ENCODE measurements at places on chromosomes 1 and 21.

GRCh38 chr1:53412285-53413174 lies 46.7 kb upstream of the DMRTB1 start:
- DNase-seq: no peak

GRCh38 chr1:241442686-241443085 lies 76.9 kb downstream of the FH start:
- DNase-seq: no peak

DNA sequence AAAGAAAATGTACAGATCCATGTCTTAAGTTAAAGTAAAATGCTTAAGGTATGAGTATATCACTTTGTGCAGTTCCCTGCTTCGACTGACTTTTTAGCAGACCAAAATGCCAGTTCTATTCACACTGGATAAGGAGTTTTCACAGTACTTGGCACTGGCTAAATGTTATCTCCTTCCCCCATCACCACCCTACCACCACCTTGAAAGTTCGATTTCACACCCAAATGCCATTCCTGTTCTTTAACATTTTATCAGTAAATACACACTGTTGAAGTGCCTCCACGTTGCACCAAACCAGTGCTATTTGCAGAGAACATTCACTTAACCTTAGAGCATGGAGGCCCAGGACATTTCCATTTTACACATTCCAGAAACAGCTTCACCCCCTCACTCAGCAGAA lies 100.0 kb downstream of the URB2 start:
- DNase-seq: no peak

GRCh38 chr1:147391114-147391513 lies 148.6 kb downstream of the CHD1L start:
- DNase-seq: no peak

DNA sequence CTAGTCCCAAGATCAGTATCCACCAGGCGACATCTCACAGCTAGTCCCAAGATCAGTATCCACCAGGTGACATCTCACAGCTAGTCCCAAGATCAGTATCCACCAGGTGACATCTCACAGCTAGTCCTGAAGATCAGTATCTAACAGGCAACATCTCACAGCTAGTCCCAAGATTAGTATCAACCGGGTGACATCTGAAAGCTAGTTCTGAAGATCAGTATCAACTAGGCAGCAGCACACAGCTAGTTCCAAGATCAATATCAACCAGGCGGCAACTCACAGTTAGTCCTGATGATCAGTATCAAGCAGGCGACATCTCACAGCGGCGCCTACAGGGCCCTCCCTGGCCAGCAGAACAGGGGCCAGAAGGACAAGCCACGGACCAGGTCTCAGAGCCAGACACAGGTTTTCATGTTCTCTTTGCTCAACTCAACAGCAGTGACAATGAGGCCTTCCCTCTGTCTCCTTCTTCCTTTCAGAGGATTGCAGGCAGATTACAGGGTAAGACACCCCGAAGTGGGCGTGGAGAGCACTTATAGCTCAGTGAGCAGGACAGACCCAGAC lies 32.5 kb downstream of the NPHP4 start:
- no peak for DNase-seq

- DNase-seq: no peak
Observed at GRCh38 chr1:115230281-115230680, 107.8 kb downstream of the NGF start.

- no peak for DNase-seq
Observed at GRCh38 chr1:150575072-150575489, 4.3 kb downstream of the MCL1 start.

- DNase-seq: no peak
Observed at GRCh38 chr1:159066108-159066507, 10.5 kb downstream of the AIM2 start.

- DNase-seq: no peak
Observed at GRCh38 chr1:192918259-192918658, 109.4 kb downstream of the RGS2 start.

- no peak for DNase-seq
Observed at GRCh38 chr1:189866606-189867005, 611.1 kb downstream of the BRINP3 start.

- DNase-seq: no peak
Observed at GRCh38 chr1:24968941-24969585, 39.0 kb upstream of the RUNX3 start.

- DNase-seq: no peak
Observed at GRCh38 chr1:184641894-184642293, 112.8 kb downstream of the EDEM3 start.

DNA sequence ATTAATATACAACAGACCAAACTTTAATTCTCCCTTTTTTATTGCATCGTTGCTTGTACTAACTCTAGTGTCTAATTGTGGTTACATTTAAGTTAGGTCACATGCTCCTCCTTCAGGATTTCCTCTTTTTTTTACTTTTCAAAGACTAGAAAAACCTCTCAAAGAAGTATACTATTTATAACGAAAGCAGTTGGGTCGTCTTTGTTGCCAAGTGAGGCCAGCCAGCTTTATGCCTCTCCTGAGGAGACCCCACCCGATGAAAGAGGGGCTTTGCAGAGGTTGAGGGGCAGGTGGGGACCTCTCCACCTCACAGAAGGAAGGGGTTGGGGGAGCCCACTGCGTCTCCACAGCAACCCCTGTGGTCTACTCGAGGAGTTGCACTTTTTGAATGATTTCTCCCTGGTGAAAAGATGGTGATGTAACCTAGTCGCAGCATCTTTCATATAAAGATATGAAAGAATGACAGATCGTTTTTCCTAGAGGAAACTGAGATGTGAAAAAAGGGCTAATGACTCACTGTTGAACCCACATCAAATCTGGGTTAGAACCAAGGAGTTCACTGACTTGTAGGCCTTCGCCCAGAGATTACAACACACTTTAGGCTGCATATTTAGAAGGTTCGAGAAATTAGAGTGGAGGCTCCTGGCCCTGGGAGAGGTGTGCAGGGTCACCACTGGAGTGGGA lies 6.4 kb downstream of the TGFB2 start:
- peak; percentile 26 for DNase-seq

- DNase-seq: peak; percentile 35
Observed at GRCh38 chr1:94962409-94963265, 35.7 kb upstream of the CNN3 start.

- no peak for DNase-seq
Observed at GRCh38 chr1:232207073-232207866, 422.7 kb downstream of the SIPA1L2 start.

GRCh38 chr1:3119725-3120124 lies 50.7 kb downstream of the PRDM16 start:
- DNase-seq: no peak

DNA sequence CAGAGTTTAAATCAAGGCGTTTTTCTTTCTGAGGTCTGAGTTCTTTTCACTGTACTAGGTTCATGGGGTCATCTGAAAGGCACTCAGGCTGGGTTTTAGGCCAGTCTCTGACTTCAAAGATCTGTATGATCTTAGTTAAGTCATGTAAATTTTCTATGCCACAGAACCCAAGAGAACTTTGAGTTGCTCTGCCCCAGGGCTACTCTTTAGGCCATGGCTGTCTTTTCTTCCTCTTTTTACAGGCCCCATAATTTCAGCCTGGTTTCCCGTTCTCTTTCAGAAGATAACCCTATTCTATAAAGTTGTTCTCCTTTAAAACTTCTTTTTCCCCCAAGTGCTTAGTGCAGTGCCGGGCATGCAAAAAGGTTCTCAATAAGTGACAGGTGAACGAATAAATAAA lies 26.1 kb downstream of the METTL13 start:
- DNase-seq: no peak

DNA sequence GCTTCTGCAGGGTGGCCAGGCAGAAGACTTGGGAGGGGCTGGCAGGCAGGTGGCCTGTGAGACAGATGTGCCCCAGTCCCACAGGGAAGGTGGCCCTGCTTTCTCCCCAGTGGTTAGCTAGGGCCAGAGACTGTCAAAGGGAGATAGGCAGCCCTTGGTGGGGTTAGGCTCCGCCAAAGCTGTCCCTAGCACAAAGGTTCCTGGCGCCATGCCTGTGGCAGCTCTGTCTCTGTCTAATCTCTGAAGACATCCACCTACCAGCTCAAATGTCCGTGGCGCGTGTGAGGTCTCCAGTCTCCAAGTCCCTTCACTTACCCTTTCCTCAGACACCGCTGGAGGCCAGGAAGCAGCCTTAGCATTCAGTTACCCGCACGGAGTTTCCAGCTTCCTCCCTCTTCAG lies 17.7 kb downstream of the TCP10L start:
- no peak for DNase-seq

- DNase-seq: no peak
Observed at GRCh38 chr1:6794164-6794563, 8.9 kb downstream of the CAMTA1 start.

- DNase-seq: no peak
Observed at GRCh38 chr1:192010406-192010805, 147.9 kb upstream of the RGS18 start.

DNA sequence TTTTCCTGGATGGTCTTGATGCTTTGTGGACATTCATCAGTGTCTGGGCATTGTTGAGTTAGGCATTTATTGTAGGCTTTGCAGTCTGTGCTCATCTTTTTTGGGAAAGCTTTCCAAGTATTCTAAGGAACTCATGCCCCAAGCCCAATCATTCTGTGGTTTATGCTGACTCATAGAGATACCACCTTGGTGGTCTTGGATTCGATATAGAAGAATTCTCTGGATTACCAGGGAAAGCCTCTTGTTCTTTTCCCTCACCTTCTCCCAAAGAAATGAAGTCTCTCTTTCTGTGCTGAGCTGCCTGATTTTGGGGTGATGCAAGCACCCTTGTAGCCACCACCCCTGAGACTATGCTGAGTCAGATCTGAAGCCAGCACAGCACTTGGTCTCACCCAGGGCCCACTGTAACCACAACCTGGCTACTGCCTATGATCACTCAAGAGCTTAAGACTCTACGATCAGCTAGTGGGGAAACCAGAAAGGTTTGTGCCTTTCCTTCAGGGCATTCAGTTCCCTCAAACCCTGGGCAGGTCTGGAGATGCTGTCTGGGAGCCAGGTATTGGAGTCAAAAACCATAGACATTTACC lies 422.6 kb downstream of the NUF2 start:
- no peak for DNase-seq

GRCh38 chr1:94772230-94772641 lies 47.9 kb upstream of the SLC44A3 start:
- DNase-seq: no peak

DNA sequence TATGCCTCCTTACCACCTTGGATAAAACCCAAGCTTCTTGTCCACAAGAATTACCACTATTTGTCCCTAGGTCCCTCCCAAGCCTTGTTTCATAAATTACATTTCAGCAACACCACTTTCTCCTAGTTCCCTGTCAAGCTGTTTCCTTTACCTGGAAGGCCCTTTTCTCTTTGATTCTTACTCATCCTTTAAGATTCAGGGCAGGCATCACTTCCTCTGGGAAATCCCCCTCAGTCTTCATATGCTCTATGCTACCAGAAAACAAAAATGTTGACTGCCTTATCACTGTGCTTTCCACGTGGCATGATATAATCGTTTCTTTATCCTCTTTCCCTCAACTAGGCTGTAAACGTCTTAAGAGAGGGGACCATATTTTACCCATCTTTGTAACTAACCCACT lies 102.7 kb downstream of the LYST start:
- no peak for DNase-seq

GRCh38 chr1:151661751-151662150 lies 49.9 kb downstream of the SNX27 start:
- no peak for DNase-seq

DNA sequence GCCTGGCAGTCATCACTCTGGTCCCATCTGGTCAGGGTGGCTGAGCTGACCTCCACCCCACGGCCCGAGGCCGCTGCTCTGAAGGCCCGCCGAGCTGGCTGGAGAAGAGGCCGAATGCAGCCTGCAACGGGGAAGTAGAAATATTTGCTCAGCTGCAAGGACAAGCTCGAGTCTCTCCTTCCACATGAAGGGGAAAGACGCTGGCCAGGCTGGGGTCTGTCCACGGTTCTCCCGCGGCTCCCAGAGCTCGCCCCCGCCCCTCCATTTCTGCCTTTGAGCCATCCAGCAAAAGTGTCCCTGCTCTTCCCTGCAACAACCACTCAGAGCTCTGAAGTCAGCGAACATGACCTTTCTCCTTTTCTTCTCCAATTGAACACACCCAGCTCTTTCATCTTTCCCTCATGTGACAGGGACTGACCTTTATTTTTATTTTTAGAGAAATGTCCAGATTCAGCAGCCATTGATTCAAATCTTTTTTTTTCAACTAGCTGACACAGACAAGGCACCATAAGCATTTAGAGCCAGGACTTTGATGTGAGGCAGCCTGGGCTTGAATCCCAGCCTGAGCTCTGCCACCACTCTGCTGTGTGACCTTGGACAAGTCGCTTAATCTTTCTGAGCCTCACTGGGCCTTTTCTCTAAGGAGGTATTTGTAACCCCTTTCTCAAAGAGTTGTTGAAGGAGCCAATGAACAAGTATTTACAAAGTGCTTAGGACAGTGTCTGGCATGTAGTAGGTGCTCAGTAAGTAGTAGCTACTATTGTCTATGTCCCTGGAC lies 149.3 kb upstream of the WNT4 start:
- no peak for DNase-seq

GRCh38 chr1:198771563-198772153 lies 132.8 kb downstream of the PTPRC start:
- no peak for DNase-seq

DNA sequence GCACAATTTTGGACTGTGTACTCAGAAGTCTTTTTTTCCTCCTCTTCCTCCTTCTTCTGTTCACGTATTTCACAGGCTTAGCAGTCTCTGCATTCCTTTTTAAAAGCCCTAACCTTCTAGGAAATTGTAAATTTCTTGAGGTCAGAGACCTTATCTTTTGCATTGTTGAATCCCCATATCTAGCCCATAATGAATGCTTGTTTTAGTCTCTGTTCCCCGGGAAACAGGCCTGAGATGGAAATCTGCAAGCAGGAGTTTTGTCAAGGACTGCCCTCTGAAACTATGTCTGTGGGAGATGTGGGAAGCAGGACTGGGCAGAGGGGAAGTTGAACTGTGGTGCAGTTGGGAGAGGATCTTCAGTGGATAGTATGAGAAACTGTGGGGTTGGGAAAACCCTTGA lies 272.2 kb upstream of the DAB1 start:
- DNase-seq: no peak

GRCh38 chr1:19559641-19560040 lies 74.3 kb upstream of the CAPZB start:
- DNase-seq: no peak

DNA sequence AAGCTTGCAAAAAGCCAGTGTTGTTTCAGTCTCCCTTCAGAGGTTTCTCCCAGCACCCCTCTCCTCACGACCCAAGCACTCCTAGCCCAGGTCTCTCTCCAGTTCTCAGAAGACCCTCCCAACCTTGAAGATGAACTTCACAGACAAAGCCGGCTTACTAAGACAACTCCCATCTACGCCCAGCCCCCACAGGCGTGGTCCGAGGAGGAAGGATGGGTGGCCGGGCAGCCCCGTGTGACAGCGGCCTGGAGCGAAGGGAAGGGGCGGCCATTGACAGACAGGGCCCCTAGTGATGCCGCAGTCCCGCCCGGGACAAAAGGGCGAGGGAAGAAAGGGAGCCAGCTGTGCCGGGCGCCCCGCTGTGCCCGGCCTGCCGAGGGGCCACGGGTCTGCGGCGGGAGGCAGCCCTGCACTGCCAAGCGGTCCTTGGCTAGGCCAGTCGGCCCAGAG lies 6.9 kb downstream of the PAX7 start:
- no peak for DNase-seq

All from activated CD4-positive, alpha-beta T cell treated with anti-CD3 and anti-CD28 coated beads, Interleukin-2, amount 50 U/mL, for 48 hours (primary cell).